ENCODE measurements at places on chromosomes 3 and 15.

GRCh38 chr3:112644453-112644852 lies 3.5 kb upstream of the CCDC80 start:
- DNase-seq: no peak

DNA sequence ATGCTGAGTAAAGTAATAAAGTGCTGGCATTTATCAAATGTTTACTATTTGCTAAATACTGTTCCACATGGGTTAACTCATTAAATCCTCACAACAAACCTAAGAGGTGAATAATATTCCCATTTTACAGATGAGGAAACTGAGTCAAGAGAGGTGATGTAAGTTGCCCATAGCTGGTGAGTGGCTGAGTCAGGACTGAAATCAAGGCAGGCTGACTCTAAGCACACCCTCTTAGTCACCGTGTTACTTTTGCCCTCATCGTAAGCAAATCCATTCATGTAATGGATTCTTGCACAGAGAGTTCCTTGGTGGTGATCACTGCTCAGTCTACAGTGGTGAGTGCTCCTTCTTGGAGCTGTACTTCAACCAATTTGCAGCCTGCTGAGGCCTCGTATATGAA lies 28.9 kb upstream of the PTX3 start:
- DNase-seq: no peak

- DNase-seq: no peak
These were observed 220.4 kb upstream of the GADL1 start for GRCh38 chr3:31114929-31115283.

GRCh38 chr15:89114990-89115389 lies 26.7 kb downstream of the ABHD2 start:
- DNase-seq: no peak

DNA sequence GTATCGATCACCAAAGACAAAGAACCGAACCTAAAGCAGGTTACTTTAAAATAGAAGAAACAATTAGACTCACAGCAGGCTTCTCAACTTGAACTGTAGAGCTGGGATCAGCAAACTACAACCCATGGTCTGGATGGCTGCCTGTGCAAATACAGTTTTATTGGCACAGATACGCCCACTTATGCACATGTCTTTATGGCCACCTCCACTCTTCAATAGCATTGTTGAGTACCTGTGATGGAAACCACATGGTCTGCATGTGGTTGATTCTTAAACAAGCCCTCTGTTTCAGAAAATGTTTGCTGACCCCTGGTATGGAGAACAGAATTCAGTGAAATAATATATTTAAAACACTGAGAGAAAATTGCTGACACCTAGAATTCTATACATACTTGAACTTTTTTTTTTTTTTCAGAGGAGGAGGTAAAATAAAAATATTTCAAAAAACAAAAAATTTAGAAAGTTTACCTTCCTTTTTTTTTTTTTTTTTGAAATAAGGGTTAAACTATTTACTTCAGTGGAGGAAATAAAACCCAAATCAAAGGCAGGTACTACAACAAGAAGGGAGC lies 263.8 kb upstream of the ATP10A start:
- DNase-seq: no peak

DNA sequence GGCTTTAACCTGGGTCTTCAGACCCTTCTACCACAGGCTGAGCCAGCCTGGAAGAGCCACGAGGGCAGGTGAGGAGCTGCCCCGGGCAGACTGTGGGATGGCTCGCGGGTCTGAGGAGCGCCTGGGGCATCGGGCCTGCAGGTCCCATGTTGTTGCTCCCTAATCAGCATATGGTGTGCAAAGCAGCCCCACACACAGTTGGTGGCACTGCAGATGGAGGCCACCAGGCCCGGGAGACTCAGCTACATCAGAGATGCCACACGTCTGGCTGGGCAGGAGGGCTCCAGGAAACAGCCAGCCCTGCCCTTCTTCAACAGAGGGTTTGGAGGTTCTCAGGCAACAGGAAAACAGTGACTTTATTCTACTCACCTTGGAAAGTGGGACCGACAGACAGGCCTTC lies 63.9 kb downstream of the XXYLT1 start:
- DNase-seq: no peak

- no peak for DNase-seq
These were observed 70.4 kb downstream of the HES1 start for GRCh38 chr3:194206320-194206719.

DNA sequence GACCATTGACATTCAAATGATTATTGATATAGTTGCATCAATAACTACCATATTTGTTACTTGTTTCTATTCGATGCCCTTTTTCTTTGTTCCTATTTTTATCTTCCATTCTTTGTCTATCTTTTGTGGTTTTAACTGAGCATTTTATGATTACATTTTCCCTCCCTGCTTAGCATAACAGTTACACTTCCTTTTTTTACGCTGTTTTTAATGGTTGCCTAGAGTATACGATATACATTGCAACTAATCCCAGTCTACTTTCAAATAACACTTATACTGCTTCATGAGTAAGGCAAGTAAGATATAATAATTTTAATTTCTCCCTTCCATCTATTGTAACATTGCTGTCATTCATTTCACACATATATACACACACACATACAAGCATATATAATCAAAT lies 26.3 kb downstream of the COL6A6 start:
- DNase-seq: no peak

DNA sequence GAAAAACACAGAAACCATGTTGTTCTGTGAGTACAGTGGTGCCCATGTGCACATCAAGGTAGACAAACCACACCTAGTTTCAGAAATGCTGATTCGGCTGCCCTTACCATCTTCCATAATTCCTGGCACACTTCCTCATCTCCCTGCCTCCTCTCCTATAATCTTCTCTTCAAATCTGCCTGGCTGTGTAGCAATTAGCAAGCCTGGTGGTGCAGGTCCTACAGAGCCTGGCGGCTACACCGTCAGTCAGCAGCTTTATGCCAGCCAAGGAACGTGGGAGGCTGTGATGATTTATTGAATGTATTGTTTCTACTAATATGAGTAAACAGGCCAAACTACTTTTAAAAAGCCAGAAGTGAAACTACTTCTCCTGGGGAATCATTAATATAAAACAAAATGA lies 106.8 kb downstream of the SEMA6D start:
- DNase-seq: no peak

- no peak for DNase-seq
These were observed 187.8 kb downstream of the SHOX2 start for GRCh38 chr3:157918402-157918801.

- DNase-seq: no peak
These were observed 53.7 kb downstream of the CGGBP1 start for GRCh38 chr3:88005066-88005465.

DNA sequence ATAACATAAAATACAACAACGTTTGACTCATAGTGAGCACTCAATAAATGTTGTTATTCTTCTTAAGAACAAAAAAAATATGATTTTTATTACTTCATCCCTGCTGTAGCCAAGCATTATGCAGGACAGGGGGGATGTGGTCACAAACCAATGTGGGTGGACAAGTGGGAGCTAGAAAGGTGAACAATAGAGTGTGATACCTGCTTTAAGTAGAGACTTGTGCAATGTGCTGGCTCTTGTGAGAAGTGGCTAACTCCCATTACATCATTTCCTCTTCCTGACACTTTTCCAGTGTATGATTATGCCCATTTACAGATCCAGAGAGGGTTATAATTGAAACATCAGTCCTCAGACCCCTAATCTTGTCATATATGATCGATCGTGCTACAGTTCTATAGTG lies 193.6 kb downstream of the UBE2E2 start:
- no peak for DNase-seq

GRCh38 chr3:58217209-58217811 lies 6.5 kb upstream of the DNASE1L3 start:
- peak; percentile 68 for DNase-seq

DNA sequence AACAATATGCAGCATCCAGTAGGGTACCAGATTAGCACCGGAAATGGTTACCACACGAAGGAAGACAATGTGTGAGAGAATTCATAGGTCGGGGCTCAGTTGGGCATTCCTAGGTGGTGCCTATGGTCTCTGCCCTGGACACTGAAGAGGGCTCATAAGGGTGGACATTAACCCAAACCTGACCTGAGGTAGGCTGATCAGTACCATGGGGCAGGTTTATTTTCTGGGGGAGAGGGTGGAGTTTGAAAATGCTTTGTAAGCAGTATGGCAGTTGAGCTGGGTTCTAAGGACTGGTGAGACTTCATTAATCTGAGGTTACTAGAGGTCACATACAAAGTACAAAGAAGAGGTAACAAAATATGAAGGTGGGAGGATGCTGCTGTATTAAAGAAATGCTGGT lies 68.4 kb downstream of the RPL22L1 start:
- DNase-seq: no peak

DNA sequence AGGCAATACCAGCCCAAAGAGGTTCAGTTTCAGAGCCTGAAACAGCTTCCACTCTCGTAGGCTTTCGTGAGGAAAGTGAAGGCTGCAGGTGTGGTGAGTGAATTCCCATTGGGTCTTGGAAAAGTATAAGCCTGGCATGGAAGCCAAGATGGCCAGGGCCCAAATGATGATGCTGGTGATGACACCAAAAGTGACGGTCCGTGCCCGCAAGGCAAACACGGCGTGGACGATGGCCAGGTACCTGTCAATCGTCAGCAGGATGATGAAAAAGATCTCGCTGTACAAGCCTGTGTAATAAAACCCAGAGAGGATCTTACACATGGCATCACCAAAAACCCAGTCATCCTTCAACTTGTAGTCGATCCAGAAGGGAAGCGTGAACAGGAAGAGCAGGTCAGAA lies 4.4 kb downstream of the CCR1 start:
- no peak for DNase-seq

DNA sequence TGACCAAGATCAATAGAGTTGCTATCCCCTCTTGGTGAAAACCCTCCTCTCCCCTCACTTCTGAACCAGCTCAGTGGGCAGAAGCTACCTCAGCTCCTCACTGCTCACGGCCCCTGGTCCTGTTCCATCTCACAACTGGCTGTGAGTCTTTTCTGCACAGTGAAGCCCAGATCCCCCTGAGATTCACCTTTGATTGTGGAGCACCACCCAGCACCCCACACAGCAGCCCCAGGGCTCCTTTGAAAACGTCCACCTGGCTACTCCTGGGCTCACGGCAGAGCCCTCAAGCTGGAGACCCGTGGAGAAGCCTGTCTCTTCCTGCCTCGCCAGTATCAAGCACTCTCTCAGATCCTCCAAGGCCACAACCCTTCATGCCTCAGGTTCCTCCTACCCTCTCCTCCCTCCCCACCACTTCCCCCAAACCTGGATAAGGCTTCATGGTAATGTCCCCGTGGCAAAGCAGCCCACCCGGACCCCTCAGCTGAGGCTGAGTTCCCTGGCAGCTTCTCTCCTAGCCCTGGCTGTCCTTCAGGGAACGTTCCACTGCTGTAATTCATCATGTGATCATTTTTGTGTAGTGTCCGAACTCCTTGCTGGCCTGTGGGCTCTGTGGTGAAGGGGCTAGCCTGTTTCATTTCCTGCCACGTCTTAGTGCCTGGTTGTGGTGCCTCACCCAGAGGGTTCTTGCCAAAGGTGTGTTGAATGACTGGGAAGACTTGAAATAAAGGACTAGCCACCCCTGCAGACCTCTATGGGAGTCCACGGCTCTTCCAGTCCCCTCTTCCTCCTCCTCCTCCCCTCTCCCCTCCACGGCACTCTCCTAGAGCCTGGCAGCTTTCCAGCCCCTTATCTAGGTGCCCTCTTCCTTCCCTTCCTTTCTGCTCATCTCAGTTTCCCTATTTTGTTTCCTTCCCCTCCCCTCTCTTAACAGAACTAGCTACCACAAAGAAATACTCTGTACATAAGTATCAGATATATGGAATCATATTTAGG lies 44.5 kb downstream of the KY start:
- DNase-seq: no peak

GRCh38 chr3:158260392-158260791 lies 150.5 kb downstream of the RSRC1 start:
- DNase-seq: no peak

GRCh38 chr3:155889212-155889611 lies 18.8 kb downstream of the GMPS start:
- no peak for DNase-seq

DNA sequence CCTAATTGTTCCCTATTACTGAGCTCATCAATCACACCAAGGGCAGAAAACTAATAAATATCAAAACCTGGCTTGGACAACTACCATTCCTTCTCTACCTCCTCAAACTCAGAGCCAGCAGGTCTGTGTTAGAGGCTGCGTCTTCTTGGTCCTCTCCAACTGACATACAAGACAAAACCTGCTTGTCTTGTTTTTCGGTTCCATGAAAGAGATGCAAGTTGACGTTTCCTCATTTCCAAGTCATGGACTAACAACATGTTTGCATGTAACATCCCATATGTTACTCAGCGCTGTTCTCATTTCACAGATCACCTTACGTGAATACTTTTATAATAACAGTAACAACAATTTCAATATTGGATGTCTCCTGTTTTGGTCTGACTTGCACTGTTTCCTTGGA lies 110.9 kb downstream of the LMLN start:
- no peak for DNase-seq

GRCh38 chr3:161117646-161118045 lies 12.5 kb upstream of the B3GALNT1 start:
- no peak for DNase-seq

- no peak for DNase-seq
These were observed 34.3 kb downstream of the U2SURP start for GRCh38 chr3:143035466-143036211.

DNA sequence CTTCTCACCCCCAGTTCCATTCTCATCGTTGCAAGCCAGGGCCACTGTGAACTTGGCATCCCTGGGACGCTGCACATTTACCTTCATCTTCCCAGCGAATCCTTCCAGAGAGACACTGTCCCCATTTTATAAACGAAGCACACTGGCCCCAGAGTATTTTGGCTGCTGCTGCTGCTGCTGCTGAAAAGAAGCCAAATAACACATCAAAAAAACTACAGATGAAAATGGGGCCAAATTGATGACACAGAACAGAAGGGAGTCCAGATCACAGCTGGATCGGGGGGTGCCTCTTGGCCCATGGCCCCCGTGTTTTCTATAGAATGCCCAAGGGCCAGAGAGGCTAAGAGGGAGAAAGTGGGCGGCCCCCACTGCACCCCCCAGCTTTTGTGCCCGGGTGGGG lies 221.0 kb upstream of the IGF1R start:
- DNase-seq: no peak

GRCh38 chr3:28066020-28066419 lies 175.4 kb upstream of the CMC1 start:
- no peak for DNase-seq

GRCh38 chr15:65937476-65937875 lies 68.2 kb downstream of the RAB11A start:
- DNase-seq: no peak

- no peak for DNase-seq
These were observed 115.7 kb downstream of the SERPINI1 start for GRCh38 chr3:167851171-167851570.

GRCh38 chr15:73952913-73953750 lies 26.9 kb downstream of the LOXL1 start:
- DNase-seq: no peak

- no peak for DNase-seq
These were observed 73.4 kb downstream of the CCK start for GRCh38 chr3:42192334-42193200.

- DNase-seq: no peak
These were observed 71.0 kb upstream of the GALNT15 start for GRCh38 chr3:16103472-16103871.
